ENCODE measurements at places on chromosomes 5 and 9.

DNA sequence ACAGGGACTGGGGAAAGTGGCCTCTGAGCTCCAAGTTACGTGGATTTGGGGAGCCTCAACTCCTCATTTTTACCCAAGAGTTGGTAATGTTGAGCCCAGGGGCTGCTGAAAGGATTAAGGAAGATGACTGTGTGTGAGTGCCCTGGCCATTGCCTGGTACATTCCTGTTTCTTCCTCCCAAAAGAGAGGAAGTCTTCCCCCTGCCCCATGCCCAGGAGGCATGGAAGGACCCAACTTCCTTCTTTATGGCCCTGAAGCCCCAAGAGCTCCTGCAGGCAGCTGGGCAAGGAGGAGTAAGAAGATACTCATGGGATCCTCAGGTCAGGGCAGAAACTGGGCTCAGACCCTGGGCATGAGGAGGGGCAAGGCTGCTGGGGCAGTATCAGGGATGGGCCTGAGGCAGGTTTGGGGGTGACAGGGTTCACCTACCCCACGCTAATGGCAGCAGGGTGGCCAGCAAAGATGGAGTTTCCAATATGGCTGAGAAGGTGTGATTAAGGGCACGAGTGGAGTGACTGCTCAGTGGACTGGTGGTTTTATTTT, 118.3 kb upstream of the MVB12B start:
- no peak for DNase-seq

DNA sequence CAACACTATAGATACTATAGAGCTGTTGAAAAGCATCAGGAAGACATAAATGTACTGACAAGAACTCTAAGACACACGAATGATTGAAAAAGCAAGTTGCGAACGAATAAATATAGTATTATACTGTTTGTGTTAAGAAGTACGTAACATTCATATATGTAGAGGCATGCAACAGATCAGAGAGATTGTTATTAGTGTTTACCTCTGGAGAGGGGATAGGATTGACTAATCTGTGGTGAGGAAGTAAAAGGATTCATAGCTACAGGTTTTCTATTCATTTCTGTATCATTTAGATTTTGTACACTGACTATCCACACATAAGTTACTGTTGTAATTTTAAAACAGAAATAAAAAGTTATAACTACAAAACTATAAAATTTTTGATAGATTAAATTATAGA, 147.6 kb upstream of the SV2C start:
- no peak for DNase-seq

GRCh38 chr5:179137016-179137642, 77.0 kb downstream of the ZNF354C start:
- DNase-seq, result no peak

GRCh38 chr9:6133346-6134063, 82.1 kb upstream of the IL33 start:
- no peak for DNase-seq

- no peak for DNase-seq
Measured at GRCh38 chr5:10198021-10198420, 51.7 kb downstream of the ATPSCKMT start.

GRCh38 chr9:89522261-89522958, 24.5 kb upstream of the SEMA4D start:
- DNase-seq, result no peak

- DNase-seq, result peak; percentile 65
Measured at GRCh38 chr5:150763023-150763769, 4.4 kb upstream of the DCTN4 start.

Measured in pancreas (tissue), 10 donors.